ENCODE measurements at places on chromosomes 3 and 15.

GRCh38 chr3:10551821-10552630 lies 46.6 kb upstream of the ATP2B2 start:
- DNase-seq = no peak

GRCh38 chr15:30675126-30675525 lies 49.2 kb downstream of the ARHGAP11B start:
- no peak for DNase-seq

DNA sequence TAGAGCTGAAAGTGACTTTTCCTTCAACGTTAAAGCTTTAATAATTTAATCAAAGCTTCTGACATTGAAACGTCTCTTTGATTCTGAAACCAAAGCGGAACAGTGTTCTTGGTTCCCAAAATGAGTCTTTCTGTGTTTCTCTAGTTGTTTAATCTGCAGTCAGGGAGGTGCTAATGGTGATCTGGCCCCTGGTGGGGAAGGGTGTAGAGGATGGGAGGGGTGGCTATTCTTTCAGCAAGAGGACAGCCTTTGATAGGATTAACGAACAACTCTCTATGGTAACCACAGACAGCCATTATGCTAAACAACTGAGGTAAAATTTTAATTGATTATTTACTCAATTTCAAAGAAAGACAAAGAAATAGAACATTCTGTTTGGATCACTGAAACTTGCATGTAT lies 79.9 kb upstream of the CADPS start:
- DNase-seq = no peak

- DNase-seq = no peak
Observed at GRCh38 chr15:52511084-52511483, 17.6 kb downstream of the MYO5A start.

DNA sequence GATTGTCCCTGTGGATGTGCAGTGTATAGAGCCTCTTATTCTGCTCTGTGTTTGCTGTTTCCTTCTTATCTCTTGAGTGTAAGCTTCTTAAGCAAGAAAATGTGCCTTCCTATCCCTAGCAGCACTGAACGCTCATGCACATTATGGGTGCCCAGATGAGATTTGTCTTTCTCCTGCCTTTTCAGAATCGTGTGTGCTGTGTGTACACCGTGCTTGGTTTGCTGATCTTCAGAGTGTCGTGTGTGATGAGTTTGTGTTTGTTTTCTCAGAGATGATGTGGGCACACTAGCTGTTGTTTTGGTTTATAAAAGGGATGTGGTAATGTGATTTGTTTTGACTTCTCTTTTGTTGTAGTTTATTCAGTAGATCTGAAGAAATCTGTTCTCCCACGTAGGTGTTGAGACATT lies 19.7 kb downstream of the GPR171 start:
- no peak for DNase-seq
